Caki2 (cell line): ENCODE measurements at places on chromosomes 4 and X.

- DNase-seq = peak; percentile 21
Observed at GRCh38 chrX:16653424-16653823, 3.5 kb downstream of the S100G start.

- peak; percentile 17 for DNase-seq
Observed at GRCh38 chrX:14936561-14936960, 63.3 kb downstream of the MOSPD2 start.

DNA sequence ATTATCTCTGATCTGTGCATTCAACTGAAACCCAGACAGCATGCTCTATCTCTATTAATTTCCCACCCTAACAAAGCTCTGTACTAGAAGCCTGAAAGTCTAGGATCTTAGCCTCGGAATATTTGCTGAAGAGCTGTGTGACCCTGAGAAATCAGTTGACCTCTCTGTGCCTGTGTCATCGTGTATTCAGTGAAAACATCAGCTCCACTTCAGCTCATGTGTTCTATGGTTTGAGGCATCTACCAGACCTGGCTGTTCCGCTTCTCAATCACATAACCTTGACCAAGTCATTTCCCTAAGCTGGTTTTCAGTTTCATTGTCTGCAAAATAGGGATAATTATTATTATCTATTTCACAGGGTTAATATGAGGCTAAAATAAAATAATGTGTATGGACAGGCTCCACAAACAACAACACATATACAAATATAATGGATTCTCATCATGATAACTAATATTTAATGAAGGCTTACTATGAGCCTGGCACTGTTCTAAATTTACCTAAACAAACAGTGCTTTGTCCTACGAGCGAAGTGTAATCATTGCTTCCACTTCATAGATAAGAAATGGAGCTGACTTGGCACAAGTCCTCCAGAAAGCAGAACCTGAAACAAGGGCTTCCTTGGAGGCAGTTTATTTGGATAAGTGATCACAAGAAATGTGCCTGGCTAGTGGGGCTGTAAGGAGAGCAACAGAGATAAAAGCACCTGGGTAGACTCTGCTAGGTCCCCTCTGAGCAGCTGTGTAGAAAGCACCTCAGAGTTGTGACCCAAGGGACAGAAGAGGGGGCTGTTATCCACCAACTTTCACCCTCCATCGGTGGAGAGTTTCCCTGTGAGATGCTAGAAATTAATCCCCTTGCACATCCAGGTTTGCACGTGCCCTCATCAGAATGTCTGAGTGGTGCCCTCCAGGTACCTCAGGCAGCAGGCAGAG is 356.9 kb downstream of the RAB28 start:
- DNase-seq = no peak

- DNase-seq = no peak
Observed at GRCh38 chrX:9430346-9430921, 34.4 kb upstream of the TBL1X start.

DNA sequence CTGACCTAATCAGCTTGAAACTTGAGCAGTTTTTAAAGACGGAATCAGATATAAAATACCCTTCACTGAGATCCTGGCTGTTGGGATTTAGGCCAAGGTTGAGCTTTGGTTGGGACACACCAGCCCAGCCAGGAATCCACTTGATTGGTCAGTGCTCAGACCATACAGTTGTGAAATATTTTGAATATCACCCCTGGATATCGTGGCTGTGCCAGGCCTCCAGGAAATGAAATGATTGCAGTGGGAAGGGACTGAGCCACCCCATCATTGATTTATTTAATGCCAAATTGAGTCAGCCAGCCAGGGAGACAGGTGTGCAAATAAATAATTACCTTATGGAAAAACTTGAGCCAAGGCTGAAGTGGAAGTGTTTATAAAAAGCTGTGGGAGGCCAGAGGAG is 128.4 kb upstream of the SCML1 start:
- DNase-seq = no peak

DNA sequence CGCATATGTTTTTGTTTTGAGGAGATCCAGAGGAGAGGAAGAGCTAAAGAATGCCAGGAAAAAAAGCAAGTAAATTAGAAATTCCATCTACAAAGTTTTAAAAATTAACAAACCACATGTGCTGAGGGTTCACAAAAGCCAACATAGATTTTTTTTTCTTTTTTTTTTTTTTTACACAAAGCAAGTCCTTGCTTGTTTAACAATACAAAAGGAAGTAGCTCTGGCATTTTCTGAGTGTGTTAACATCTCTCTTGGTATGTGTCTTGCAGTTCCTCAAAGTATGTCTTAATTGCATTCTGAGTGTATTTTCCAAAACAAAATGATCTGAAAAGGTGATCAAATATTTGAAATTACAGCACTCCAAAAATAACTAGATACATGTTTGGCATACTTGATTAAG is 1682.7 kb upstream of the AGA start:
- DNase-seq = no peak

DNA sequence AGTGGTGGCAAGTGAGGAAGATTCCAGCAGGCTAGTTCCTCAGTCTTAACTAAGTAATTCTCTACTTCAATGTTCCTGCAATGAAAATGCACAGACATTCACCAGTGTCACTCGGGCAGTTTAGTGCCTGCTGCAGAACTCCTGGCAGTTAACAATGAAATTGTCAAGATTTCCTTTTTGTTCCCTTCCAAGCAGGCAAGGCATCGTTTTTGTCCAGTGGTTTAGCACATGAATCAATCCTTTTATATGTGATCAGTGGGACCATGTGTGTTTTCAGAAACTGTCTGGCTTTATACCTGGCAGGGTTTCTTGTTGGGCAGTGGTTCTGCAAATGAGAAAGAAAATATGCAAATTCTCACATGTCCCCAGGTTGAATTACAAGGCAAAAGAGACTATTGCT is 122.2 kb downstream of the GBA3 start:
- no peak for DNase-seq

DNA sequence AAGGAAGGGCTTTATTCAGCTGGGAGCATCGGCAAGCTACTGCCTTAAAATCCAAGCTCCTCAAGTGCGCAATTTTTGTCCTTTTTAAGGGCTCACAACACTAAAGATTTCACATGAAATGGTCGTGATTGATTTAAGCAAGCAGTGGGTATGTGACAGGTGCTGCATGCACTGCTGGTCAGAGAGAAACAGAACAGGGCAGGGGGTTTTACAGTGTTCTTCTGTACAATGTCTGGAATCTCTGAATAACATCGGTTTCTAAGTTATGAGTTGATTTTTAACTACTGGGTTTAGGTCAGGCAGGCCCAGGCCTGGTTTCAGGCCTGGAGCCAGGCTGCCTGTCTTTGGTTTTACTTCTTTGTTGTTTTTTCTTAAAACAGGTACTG is 6.0 kb downstream of the UGT2B17 start:
- DNase-seq = no peak

- DNase-seq = no peak
Observed at GRCh38 chrX:22343192-22343591, 70.5 kb downstream of the CBLL2 start.

DNA sequence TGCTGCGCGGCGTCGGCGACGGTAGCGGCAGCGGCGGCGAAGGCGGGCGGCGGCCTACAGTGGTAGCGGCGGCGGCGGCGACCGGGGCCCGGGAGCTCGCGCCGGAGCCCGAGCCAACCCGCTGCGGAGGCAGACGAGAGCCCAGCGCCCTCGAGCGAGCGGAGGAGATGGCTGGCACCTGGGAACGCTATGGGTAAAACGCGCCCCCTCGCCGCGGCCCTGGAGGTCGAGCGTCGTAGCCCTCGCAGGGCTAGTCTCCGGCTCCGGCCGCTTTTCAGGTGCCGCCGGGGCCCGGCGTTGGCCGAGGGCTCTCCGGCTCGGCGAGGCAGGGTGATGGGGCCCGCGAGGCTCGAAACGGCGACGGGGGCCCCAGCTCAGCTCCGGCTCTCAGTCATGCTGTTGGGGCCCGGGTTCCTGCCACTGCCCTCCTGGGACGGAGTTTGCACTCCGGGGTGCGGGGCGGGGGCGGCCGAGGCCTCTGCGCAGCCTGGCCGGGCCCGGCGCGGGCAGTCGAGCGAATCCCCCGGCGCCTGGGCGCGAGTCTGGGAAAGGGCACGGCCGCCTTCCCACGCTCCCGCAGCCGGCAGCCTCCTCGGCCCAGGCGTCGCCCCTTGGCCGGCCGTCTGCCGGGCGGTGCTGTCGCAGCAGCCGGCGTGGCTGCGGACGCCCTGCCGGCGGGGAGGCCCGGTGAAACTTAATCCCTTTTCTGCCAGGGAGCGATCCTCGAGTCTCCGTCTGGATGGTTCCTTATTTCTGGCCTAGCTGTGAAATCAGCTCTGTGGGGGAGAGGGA is 768 bp downstream of the MID2 start:
- peak; percentile 57 for DNase-seq

DNA sequence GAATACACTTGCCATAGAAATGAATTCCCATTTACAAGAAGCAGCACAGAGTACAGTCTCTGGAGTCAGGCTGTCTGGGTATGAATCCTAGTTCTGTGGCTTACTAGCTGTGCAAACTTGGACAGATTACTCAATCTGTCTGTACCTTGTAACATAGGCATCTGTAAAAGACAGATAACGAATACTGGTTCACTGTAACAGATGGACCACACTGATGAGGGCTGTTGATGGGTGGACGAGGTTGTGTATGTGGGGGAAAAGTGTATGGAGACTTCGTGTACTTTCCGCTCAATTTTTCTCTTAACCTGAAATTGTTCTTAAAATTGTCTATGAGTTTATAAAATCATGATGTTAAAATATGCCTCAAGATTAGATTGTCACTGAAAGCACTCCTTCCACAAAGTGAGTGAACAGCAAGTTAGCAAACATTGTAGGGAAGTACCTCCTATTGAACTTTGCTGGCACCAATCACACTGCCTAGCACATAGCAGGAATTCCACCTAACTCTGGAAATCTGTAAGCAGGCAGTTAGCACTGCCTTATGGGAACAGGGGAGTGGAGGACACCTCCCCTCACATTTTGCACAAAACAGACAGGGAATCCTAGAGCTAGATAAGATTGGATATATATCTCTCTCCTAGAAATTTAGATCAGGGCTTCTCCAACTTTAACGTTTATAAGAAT is 6.5 kb upstream of the EXOSC9 start:
- no peak for DNase-seq

GRCh38 chr4:170741856-170742255 is 652.1 kb upstream of the AADAT start:
- no peak for DNase-seq

- no peak for DNase-seq
Observed at GRCh38 chr4:117429061-117429460, 343.7 kb upstream of the TRAM1L1 start.

GRCh38 chr4:55338486-55338885 is 7.6 kb upstream of the SRD5A3 start:
- DNase-seq = no peak

GRCh38 chrX:152530967-152531366 is 79.9 kb upstream of the GABRA3 start:
- DNase-seq = no peak

DNA sequence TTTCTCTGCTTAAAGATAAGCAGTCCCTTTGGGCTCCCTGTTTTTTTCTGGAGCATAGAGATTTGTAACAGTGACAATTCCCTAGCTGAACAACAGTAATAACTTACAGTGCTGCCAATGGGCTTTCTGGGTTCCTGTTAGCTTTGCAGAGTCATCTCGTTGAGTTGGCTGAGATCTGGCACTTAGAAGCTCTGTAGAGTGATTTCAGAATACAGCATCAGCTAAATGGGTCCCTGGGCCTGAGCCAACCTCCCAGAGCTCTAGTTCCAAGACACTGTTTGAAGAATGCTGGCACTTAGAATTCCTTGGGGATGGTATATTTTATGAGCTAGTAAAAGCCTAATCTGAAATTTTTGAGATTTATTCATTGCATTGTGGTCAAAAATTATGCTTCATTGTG is 43.5 kb upstream of the SERTM2 start:
- no peak for DNase-seq
